ENCODE measurements at places on chromosomes 13 and 19.

DNA sequence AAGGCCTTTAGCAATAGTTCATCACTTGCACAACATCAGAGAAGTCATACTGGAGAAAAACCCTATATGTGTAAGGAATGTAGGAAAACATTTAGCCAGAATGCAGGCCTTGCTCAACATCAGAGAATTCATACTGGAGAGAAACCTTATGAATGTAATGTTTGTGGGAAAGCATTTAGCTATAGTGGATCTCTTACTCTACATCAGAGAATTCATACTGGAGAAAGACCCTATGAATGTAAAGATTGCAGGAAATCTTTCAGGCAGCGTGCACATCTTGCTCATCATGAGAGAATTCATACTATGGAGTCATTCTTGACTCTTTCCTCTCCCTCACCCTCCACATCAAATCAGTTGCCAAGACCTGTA lies 19.8 kb downstream of the ZNF583 start:
- DNase-seq = no peak

GRCh38 chr13:64041296-64041695 lies 2625.6 kb upstream of the PCDH20 start:
- DNase-seq = no peak

- DNase-seq = no peak
Measured at GRCh38 chr13:76803831-76804230, 82.4 kb downstream of the KCTD12 start.

DNA sequence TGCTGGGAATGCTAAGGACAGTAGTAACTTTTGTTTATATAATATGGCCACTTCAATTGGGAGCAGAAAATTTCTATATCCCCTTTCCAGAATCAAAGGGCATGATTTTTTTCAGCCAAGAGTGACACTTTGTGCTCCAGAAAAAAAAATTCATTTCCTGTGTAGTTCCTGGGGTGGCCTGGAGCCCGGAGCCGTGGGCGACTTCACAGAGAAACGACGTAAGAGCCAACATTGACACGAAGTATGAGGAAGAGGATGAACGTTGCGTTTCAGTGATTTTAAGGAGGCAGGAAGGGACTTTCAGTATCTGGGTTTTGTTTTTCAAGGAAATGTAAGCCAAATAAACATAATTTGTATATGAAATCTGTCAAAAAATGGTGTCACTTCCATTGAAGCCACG lies 187.6 kb downstream of the STK24 start:
- DNase-seq = no peak

- DNase-seq = peak; percentile 70
Measured at GRCh38 chr13:30107521-30108136, 199.7 kb downstream of the KATNAL1 start.

- no peak for DNase-seq
Measured at GRCh38 chr13:38697628-38698333, 10.9 kb downstream of the FREM2 start.

DNA sequence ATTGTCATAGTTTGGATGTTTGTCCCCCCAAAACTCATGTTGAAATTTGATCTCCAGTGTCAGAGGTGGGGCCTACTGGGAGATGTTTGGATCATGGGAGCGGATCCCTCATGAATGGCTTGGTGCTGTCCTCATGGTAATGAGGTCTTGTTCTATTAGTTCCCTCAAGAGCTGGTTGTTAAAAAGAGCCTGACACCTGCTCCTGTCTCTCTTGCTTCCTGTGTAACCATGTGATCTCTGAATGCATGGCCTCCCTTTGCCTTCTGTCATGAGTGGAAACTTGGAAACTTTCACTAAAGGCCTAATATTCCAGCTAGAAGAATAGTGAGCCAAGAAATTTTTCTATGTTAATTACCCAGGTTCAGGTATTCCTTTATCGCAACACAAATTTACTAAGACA lies 311.4 kb upstream of the ATXN8OS start:
- no peak for DNase-seq

GRCh38 chr13:71320452-71320851 lies 546.6 kb downstream of the DACH1 start:
- DNase-seq = peak; percentile 3

- no peak for DNase-seq
Measured at GRCh38 chr19:44712864-44713515, 14.0 kb downstream of the CEACAM16 start.

GRCh38 chr19:5338656-5339197 lies 1.9 kb downstream of the PTPRS start:
- DNase-seq = no peak

GRCh38 chr19:29662604-29663404 lies 2.5 kb upstream of the PLEKHF1 start:
- peak; percentile 91 for DNase-seq

GRCh38 chr19:19226204-19226603 lies 14.4 kb downstream of the NCAN start:
- no peak for DNase-seq

- no peak for DNase-seq
Measured at GRCh38 chr13:79282976-79283375, 123.1 kb downstream of the RBM26 start.

DNA sequence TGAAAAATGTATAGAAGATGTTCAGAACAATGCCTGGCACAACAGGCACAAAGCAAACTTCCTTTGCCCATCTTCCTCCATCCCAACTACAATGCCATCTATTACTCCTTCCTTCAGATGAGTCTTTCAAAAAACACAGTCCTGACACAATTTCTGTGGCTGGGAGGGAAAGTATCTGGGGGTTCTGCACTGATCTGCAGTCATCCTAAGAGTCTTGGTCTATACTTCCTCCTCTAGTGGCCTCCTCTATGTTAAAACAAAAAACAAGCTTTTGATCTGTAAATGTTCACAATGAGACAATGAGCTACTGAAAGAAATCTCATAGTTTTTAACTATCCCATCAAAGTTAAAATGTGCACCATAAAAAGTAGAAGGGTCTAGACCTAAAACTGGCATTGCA lies 44.8 kb downstream of the USP12 start:
- no peak for DNase-seq

- no peak for DNase-seq
Measured at GRCh38 chr13:33070713-33071112, 54.5 kb downstream of the KL start.

- DNase-seq = no peak
Measured at GRCh38 chr19:4582980-4583842, 23.7 kb upstream of the SEMA6B start.

DNA sequence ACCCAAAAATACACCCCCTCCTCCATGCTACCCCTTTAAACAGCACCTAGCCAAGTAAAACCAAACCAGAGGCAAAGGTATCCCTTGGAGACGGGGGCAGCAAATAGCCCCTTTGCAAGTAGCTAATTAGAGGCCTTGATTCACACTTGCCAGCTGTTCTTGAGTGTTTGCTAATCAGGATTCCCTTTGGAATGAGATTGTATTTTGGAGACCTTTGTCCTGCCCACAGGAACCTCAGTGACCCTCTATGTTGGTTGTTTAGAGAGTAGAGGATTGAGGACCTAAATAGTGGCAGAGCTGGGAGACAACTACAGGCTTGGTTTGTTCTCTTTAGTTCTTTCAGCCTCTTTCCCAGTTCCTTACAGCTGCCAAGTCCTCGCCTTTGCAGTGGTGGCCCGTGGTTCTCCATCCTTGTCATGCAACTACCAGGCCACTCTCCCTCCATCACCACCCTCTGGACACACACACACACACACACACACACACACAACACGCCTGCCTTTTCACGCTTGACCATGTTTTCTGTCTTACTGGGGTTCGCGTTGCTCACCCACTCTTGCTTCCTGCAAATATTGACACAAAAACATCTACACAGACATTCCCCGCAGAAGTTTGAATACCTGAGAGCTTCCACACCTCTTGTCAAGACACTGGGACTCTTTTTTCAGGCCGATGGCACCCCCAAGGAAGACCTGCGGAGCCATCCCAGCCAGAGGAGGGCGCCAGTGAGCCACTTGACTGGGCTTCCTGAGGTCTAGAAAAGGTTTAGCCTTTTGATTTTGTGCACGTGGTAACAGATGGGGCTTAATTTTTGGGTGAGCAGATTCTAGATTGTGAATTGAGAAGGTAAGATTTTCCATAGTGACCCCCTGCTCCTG lies 80.0 kb upstream of the GPR183 start:
- DNase-seq = no peak

DNA sequence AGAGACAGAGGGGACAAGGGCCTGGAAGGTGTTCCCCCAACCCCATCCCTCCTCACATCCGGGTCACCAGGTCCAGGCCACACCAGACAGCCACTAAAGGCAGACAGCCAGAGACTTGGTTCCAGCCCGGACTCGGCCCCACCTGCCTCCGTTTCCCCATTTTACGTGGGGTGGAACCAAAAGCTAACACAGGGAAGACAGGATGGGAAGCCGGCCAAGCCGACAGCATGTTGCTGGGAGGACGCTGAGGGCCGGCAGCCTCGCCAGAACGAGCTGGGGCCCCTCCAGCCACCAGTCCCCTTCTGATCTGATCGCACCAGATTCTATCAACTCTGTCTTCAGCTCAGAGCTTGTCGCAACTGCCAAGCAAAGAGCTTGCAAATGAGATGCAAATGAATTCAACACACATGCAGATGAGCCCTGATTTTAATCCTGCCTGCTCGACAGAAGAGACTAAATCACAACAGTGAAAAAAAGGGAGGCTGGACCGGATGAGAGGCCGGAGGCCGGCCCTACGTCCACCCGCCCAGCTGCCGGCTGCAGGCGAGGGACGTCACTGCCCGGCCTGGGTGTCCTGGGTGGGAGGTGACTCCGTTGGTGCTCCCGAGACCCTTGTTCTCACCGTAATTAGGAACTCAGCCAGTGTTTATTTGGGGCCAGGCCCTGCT lies 17.5 kb upstream of the SHC2 start:
- DNase-seq = no peak

GRCh38 chr13:107642831-107643230 lies 572.5 kb downstream of the LIG4 start:
- no peak for DNase-seq

DNA sequence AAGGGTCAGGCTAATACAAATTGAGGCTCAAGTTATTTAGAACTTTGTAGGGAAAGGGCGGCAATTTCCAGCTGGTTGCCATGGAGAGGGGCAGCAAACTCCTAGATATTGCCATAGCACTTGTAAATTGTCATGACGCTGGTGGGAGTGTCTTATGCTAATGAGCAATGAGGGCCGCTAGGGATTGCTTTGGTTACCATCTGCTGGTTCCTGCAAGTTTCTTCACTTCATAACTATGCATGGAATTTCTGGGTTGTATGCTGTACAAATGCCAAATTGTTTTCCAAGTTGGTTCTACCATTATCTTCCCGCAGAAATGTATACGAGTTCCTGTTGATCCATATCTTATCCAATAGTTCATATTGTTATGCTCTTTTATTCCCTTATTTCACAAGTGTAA lies 1339.4 kb downstream of the EFNB2 start:
- peak; percentile 78 for DNase-seq

GRCh38 chr13:48567515-48568369 lies 34.9 kb upstream of the RCBTB2 start:
- no peak for DNase-seq

DNA sequence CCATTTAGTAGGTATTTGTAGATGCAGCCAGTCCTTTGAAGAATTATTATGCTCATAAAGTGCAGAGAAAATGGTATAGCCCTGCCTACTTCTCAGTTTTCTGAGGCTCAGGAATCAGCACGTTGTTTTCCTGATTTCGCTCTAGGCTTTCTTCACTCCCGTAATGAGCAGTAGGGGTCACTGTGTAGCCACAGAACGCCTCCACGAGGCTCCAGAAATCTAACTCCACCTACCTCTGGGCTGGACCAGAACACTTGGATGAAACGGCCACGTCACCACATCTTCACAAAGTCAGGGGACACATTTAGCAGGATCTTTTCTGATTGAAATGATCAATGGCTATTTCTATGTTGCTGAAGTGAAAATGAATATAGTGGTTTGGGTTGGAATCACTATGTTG lies 49.8 kb upstream of the GTF3A start:
- DNase-seq = peak; percentile 80

DNA sequence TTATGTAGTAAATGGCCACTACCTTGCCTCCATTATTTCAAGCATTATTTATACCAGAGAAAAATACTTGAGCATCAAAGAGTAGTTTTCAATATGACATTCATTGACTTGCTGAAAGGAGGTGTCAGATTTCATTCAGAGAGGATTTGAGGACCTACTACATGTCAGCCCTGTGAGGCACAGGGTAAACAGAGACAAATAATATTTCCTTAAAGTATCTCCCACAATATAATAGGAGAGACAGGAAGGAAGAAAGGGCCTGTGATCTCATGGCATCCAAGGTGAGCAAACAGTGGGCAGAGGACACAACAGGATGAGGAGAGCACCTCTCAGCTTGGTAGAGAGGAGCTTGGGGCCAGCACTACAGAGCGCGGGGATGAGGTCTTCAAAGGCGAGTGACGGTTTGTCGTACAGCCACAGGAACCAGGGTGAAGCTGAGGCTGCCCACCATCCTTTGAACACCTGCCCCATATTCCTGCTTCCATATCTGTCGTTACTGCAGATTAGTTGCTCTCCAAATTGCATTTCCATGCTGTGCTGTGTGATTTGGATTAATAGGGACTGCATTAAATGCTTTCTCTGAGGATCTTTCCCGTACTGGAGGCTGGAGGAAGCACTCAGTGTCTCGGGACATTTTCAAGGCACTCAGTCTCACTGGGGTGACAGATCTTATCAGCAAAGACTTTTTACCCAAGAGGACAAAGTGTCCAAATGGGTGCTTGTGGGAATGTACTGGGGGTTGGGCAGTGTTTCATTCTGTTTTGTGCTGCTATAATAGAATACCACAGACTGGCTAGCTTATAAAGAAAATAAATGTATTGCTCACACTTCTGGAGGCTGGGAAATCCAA lies 59.2 kb downstream of the GJA3 start:
- DNase-seq = no peak

- DNase-seq = no peak
Measured at GRCh38 chr13:113544896-113545295, 39.7 kb upstream of the TFDP1 start.

DNA sequence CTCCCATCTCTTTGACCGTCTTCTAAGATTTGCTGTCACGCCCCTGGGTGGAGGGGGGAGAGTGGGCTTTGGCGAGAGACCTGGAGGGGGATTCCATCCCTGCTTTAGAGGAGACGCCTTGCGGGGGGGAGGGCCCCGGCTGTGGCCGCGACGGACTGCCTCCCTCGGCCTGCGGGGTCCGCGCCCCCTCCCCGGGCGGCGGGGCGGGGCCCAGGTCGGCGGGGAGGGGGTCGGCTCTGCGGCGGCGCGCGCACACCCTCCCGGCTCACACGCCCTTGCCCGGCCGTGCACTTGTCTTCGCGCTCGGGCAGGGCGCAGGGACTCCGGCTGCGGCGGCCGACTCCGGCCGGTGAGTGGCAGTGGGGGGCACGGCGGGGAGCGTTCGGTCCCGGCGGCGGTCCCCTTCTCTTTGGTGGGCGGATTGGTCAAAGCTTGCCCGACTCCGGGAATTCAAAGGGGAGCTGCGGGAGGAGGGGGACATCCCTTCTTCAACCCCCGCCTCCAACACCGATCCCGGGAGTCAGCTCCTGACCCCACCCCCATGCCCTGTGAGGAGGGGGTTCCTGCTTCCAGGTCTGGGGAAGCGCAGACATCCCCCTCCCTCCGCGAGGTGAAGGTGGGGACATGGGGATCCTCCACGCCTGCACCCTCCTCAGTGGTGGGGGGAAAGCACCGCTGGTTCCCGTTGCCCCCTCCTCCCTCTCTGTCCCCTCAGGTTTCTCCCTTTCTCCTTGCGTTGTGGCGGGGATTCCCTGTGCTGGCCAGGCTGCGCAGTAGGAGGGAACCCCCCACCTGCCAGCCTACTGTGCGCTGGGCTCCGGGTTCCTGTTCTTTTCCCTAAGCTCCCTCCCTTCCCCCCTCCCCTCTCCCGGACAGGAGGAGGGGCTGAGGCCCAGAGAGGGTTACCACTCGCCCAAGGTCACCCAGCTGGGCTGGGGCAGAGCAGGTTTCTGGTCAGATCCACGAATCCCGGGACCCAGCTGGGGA lies 14.6 kb upstream of the KCNN1 start:
- no peak for DNase-seq

Data from fibroblast of skin of abdomen (primary cell).